ENCODE measurements at places on chromosomes 7 and 10.

- DNase-seq: no peak
These were observed 115.5 kb upstream of the STK17A start for GRCh38 chr7:43467406-43467805.

DNA sequence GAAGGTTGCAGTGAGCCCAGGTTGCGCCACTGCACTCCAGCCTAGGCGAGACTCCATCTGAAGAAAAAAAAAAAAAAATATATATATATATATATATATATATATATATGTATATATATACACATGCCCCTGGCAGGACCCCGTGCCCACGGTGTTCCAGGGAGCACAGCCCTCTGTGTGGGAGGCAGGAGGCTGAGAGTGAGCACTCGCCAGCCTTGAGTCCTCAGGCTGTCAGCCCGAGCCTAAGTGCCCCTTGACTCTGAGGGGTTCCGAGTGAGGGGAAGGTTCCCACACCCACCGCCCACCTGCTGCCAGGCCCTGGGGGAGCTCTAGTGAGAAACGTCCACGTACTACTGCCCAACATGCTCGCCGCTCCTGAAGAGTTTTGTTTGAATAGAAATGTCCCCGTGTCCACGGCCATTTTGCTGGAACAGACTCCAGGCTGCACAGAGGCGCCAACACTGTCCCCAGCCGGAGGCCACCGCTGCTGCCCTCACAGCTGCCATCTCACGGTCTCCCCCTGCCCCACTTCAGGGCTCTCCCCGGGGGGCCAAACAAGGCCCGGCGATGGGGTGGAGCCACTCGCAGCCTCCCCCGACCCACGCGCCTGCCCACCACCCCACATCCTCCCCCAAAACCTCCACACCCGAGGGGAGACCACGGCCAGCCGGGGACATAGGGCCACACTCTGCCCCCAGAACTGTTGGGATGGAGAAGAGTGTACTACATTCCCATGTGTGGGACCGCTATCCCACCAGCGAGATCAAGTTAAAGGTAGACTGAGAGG lies 62.8 kb upstream of the EBF3 start:
- DNase-seq: no peak

DNA sequence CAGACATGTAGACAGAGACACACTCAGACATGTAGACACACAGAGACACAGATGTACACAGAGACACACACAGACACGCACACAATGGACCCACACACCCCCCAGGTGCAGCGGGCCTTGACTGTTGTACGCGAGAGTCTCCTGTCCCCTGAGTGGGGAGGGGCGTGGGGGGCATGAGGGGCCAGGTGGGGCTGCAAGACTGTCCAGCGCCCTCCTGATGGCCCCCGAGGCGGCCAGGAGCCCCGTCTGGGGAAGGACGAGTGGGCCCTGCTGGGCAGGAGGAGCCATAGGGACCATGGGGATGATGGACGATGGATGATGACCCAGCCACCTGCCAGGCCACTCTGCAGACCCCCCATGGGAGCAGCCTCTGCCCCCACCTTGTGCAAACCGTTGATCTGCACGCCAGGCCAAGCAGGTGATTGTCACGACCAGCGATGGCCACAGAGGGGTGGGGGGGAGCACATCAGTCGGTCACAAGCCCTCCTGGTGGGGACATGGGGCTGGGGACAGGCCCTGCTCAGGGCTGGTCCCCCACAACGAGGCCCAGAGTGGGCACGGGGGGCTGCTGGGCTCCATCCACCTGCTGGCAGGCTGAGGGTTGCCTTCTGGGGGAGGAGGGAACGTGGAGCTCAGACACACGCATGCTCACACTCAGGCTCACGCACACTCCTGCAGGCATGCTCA lies 11.6 kb downstream of the VENTX start:
- DNase-seq: no peak

DNA sequence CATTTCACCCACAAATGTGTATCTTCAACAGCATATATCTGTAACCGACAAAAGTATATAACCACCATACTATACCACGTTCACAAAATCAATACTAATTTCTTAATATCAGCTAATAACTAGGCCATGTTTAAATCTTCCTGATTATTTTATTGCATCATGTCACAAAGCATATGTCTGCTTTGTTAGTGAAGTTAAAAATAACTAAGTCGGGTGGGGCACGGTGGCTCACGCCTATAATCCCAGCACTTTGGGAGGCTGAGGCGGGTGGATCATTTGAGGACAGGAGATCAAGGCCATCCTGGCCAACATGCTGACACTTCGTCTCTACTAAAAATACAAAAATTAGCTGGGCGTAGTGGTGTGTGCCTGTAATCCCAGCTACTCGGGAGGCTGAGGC lies 47.7 kb downstream of the HERC4 start:
- no peak for DNase-seq

DNA sequence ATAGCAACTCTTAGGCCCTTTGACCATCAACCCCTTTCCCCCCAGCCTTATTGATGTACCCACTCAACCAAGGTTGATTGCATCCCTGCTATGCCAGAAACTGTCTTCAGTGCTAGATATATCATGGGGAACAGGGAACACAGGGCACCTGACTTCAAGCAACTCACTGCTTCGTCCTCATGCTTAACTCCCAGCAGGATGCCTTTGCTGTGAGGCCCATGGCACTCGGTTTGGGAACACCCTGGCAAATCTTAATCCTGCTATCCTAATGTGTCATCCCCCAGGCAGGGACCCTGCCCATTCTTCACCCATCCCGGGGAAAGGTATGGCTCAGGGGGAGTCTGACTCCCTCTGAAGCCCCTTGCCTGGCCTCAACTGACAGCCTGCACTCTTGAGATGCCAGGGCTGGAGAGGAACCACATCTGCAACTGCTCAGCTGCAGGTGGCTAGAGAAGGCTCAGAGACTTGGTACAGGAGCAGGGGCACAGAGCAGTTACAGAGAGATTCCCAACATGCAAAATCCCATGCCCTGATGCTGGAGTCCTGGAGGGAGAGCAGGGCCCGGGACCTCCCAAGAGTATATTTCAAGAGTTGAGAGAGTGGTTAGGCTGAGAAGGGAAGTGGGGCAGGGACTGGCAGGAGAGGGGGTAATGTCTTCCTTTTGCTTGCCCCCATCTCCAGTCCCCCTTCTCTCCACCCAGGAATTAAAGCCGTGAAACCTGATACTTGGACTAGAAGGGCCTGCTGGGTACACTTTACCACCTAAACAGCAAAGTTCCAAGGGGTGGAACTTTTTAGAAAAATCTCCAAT lies 2.4 kb upstream of the UNC5B start:
- no peak for DNase-seq

DNA sequence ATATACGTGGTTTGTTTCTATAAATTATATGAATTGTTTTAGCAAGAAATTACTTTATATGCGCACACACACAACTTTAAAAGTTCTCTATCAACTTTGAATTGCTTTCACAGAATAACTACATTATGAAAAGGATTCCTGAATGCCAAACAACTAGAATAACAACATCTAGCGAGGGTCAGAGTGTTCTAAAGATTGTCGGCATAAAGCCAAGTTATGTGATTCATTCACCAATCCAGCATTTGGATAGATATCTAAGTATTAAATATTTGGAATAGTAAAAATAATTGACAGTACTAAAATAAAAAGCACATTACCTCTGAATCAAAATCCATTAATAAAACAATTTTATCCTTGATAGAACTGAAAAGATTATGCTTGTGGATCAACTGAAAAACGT lies 125.3 kb upstream of the AMPH start:
- no peak for DNase-seq

Measured in right renal pelvis (tissue), 4 donors.